NCI-H1930 (cell line): ENCODE measurements at places on chromosomes 11 and 22.
A peak's percentile ranks its signal among the peaks of the same experiment; 100 is the strongest.

DNA sequence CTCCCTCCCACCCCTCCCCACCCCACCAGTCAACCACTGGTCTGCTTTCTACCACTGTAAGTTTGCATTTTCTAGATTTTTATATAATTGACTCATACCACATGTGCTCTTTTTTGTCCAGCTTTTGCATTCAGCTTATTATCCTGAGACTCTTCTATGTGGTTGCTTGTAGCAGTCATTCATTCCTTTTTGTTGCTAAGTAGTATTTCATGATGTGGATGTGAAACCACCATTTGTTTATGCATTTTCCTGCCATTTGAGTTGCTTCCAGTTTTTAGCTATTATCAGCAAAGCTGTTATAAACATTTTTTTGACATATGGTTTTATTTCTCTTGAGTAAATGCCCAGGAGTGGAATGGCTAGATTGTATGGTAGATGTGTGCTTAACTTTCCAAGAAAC lies 77.0 kb upstream of the FGF3 start:
- no peak for DNase-seq

GRCh38 chr22:41857155-41857859 lies 24.4 kb downstream of the SREBF2 start:
- no peak for DNase-seq

DNA sequence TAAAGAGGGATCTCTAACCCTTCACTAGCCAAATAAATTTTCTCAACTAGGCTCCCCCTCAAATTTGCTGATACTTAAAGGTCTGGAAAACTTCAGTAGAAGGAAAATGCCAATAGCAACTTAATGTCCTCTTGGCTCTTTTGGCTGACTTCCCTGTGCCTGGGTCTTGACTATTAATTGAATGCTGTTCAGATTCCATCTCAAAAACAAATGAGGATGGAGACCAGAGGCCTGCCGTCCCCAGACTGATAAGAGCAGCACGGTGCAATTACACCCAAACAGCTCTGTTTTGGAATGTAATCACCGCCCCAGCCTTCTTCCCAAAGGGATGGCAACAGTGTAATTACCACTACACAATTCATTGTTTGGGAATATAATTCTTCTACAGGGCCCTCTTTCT lies 89.3 kb upstream of the CHRM4 start:
- no peak for DNase-seq

- DNase-seq, result no peak
Measured at GRCh38 chr11:211295-211694, 3.8 kb downstream of the RIC8A start.

DNA sequence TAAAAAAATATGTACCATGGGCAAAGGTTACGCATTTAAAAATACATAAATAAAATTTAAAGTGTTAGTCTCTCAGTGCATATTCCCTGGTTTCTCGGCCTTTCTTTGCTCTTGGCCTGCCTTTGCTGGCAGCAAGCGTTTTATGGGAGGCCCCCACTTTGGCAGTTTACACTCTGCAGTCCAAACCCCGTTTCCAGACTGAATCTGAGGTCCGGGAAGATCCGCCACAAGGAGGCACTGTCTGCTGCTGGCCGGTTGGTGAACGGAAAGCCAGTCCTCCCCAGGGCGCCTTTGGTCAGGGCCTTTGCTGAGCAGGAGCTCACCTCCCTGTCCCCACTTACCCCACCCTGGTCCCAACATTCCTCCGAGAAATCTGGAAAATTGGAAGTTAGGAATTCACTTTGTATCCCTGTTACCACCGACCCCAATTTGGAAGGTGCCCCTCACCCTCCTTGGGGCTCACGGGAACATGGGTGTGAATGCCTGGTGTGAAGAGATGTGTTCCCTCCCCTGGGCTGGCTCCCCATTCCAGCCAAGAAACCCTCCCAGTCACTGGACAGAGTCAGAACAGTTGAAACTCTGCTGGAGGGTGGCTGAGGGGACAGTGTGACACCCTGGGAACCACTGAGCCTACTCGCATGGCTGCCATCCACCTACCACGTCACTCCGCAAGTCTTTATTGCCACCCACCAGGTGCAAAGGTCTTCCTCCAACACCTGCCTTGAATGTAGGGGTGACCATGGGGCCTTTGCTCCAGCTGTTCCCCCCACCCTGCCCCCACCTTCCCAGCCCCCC lies 9.4 kb upstream of the SF1 start:
- peak; percentile 21 for DNase-seq

DNA sequence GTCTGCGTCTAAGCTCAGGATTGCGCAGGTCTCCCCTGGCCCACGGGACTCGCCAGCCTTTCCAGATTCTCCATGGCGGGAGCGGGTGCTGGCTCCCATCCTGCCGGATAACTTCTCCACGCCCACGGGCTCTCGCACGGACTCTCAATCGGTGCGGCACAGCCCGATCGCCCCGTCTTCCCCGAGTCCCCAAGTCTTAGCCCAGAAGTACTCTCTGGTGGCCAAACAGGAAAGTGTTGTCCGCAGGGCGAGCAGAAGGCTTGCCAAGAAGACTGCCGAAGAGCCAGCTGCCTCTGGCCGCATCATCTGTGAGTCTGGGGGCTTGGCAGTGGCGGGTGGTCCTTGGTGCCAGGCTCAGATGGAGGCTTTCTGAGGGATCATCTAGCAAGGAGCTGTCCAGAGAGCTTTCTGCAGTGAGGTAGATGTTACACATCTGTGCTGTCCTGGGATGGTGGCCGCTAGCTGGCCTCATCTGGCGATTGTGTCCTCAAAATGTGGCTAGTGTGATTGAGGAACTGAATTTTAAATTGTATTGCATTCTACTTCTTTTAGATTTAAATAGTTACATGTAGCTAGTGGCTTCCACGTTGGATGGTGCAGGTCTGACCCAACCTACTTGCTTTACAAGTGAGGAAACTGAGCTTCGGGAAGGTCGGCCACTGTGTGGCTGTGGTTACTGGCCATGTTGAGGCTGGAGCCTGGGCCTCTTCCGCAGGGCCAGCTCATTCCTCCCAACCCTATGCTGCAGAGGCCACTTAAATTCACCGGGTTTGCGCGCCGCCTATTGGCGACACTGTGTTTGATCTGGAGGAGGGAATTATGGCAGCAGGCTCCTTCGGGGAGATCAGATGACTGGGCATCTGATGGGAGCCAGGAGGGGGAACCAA lies 6.7 kb downstream of the INCENP start:
- no peak for DNase-seq

DNA sequence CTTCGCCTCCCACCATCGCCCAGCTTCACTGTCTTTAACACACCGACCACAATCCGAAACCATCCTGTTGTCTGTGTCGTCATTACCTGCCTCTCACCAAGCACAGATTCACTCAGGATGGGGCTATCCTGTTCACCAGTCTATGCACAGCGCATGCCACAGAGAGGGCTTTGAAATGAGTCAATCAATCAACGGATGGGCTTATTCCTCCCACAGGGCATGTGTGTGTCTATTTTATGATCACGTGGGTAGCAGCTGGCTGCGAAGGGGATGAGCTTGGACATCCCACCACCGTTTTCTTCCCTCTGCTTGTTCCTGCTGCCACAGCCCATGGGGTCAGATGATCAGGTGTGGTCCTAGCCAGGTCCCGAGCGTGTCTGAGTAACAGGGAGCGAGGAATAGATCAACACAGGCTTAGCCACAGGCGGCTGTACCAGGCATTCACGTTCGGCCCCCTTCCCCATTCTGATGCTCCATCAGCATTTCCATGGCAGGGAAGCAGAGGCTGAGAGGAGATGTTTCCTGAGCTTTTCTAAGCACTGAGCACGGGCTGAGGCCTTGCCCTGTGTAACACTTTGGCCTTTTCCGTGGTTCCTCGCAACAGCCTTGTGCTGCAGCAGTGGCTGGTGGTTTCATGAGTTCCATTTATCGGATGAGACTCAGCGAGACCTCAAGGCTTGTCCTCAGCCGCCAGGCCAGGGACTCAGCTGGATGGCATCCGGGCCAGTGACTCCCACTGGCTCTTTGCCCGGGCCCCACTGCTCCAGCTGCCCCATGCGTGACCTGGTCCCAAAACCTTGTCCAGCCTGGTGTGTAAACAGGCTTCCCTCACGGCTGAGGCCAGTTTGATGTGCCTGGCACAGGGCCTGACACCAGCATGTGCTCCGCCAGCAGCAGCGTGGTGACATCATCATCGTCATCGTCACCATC lies 48.1 kb upstream of the FGF3 start:
- no peak for DNase-seq

GRCh38 chr22:48921411-48921903 lies 906.2 kb downstream of the BRD1 start:
- DNase-seq, result no peak

DNA sequence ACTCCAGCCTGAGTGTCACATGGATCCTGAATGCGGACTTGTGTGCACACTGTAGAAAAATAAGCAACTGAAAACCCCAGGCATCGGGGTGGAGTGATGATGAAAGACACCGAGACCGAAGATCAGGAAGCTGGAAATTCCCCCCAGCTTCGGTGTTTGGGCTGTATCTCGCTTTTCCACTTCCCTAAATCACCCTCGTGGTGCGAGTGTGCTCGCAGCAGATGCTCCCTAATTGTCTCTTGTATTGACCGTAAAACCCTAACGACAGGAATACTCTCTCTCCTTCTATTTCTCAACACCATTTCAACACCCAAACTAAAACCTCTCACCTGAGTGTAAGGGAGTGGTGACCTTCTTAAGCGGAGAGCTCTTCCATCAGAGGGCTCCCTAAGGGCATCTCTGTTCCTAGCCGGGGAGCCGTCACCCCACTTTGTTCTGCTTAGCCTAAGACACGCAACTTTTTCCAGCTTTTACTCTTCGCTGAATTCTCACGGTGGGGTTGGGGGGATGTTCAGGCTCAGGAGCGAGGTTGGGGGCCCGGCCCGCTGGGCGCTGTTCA lies 635 bp upstream of the GRK3 start:
- DNase-seq, result no peak

GRCh38 chr22:42646569-42647525 lies 2.3 kb downstream of the CYB5R3 start:
- DNase-seq, result no peak

DNA sequence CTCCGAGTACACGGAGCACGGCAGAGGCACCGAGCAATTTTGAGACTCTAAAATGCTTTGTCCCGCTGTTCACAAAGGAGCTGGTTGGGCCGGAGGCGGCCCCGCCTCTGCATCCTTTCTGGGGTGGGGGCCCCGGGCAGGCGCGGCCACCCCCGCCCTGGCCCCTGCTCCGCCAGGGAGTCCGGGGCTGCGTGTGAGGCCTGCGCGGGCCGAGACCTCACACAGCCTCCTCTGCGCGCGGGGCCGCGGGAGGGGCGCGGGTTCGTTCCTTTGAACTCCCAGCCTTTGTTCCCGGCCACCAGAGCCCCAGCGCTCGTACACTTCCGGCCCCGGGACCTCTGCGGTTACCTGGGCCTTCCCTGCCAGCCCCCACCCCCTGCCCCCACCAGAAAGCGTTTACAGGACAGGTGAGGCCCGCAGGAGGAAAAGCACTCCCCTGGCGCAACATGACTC lies 1.6 kb downstream of the FGF19 start:
- no peak for DNase-seq

GRCh38 chr22:43274595-43275240 lies 68.5 kb downstream of the SCUBE1 start:
- DNase-seq, result no peak

- DNase-seq, result no peak
Measured at GRCh38 chr11:133549826-133550225, 17.5 kb upstream of the OPCML start.

DNA sequence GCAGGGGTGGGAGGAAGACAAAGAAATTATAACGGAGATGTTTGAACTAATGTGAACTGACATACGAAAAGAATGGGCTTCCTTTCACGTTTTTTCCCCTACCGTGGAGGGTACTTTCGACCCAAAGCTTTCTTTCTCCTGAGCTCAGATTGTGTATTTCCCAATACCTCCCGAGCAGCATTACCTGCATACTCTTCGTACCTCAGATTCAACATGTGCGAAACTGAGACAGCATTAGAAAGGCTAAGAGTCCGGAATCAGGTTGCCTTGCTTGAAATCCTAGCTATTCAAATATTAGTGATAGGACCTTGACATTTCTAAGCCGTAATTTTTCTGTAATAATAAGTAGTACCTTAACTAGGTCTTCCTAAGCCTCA lies 778 bp upstream of the PAK1 start:
- DNase-seq, result no peak

DNA sequence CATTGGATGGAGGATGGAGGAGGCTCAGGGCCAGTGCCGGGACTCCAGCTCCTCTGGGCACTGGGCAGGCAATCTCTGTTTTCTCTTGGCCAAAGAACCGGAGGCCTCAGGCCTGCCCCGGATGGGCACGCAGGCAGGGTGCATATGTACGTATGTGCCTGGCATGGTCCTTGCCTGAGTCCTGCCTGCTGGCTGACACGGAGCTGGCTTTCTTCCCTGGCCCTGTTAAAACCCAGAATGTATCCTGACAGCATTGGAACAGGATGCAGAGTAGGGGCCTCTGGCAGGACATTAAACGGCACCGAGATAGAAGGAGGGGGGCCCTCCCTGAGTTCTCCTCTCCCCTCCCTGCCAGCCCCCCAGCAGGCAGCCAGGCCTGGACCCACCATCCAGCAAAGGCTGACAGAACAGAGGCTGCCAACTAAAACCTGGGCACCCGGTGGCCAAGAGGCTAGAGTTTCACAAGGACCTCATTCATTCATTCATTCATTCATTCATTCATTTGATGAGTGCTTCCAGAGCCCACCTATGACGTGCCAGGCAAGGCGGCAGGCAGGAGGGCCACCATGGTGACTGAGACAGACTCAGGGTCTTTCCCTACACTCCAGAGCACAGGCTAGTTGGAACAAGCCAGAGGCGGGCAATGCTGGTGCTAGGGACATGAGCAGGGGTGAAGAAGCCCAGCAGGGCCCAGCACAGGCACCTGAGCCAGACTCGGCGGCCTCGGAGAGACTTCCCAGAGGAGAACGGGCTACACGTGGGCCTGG lies 28.8 kb downstream of the FLRT1 start:
- DNase-seq, result no peak

- no peak for DNase-seq
Measured at GRCh38 chr11:95318498-95318897, 87.5 kb upstream of the SESN3 start.

DNA sequence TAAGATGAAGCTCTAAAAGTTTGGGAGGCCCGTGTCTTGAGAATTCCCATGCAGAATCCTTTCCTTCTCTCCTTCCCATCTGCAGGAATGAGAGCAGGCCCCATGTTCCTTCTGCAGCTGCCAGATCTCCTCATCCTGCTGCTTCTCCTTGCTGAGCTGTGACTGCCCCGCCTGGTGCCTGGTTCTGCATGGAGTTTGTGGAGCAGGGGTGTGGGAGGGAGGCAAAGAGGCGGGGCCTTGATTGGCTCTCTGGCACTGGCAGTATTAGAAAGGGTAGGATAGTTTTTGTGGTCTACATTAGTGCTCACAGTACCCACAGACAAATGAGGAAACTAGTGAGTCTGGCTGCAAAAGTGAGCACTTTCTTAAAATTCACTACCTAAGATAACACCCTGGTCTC lies 91.1 kb upstream of the CLPB start:
- DNase-seq, result no peak

- no peak for DNase-seq
Measured at GRCh38 chr22:20890975-20891374, 26.2 kb upstream of the CRKL start.

- DNase-seq, result peak; percentile 19
Measured at GRCh38 chr11:36149538-36150242, 139.5 kb downstream of the COMMD9 start.
